ENCODE measurements at places on chromosomes 13 and 19.

- no peak for DNase-seq
These were observed 22.5 kb upstream of the ALOX5AP start for GRCh38 chr13:30712536-30713532.

DNA sequence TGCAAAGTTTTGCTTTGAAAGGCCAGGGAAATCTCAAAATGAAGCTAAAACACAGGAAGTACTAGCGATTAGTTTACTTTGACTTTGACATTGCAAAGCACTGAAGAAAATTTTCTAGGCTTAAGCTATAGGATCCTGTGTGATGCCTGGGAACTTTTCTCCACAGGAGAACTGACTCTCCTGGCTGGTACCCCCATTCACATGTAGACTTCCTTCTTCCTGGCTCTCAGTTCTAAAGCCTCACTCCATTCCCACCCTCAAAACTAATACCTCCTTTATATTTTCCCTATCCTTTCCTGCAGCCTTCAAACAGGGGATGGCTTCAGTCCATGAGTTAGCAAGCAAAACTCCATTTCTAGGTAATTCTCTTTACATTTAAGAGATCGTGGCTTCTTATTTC is 189.5 kb downstream of the SLITRK1 start:
- DNase-seq, result no peak

GRCh38 chr13:102901615-102902305 is 55.9 kb downstream of the ERCC5 start:
- no peak for DNase-seq

DNA sequence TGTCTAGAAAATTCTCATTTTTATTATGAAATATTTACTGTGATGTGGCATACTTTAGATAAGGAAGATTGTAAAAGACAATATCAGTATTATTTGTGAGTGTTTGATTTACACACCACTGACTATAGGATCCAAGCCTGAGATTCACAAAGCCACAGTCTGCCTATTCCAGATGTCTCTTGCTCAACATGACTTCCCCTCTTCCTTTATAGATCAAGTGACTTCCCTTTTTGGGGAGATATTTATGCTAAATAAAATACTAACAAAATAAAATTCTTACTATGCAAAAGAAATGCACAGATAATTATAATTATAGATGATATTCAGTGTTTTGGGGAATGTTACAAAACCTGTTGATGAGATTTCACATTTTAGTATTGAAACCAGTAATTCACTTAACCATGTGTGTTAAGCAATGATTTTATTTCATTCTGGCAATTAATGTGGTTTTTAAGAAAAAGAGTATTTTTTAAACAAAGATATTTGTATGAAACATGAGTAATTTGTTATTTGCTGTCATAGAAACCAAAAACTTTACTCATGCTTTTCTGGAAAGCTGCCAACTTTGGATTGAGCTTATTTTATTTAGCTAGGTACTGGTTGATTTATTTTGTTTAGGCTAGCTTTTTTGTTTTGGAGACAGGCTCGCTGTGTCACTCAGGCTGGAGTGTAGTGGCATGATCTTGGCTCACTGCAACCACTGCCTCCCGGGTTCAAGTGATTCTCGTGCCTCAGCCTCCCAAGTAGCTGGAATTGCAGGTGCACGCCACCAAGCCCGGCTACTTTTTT is 13.7 kb upstream of the GPR183 start:
- DNase-seq, result peak; percentile 43

DNA sequence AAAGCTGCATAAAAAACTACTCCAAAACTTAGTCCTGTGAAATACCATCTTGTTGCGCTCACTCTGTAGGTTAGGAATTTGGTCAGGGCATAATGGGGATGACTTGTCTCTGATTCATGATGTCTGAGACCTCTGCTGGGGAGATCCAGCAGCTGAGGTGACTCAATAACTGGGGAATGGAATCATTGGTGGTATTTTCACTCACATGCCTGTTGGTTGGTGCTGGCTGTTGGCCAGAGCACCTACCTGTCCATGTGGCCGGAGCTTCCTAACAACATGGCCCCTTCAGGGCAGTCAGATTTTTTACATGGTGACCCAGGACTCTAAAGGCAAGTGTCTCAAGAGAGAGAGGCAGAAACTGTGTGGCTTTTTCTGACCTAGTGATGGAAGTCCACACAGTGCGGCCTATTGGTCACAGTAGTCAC is 7.4 kb upstream of the ESD start:
- DNase-seq, result no peak

- no peak for DNase-seq
These were observed 11.3 kb upstream of the RNASEH2B start for GRCh38 chr13:50898338-50898737.

DNA sequence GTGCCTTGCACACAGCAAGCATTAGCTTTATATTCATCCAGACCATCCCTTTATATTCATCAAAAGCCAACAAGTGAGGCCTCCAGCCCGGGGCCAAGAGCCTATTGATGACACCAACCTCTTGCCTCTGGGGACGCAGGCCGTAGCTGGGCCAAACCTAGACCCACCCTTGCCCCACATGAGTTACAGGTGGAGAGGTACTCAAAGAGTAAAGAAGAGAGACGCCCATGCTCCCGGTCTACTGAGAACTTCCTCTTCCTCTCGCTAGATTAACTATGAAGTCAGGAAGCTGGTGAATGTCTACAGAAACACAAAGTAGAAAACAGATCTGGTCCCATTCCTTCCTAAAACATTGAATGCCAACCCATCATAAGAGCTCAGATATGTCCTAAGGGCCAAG is 3.8 kb upstream of the MLNR start:
- no peak for DNase-seq

GRCh38 chr13:75132701-75133695 is 349.0 kb downstream of the TBC1D4 start:
- no peak for DNase-seq

- DNase-seq, result no peak
These were observed 6.9 kb downstream of the TBXA2R start for GRCh38 chr19:3599776-3600187.

DNA sequence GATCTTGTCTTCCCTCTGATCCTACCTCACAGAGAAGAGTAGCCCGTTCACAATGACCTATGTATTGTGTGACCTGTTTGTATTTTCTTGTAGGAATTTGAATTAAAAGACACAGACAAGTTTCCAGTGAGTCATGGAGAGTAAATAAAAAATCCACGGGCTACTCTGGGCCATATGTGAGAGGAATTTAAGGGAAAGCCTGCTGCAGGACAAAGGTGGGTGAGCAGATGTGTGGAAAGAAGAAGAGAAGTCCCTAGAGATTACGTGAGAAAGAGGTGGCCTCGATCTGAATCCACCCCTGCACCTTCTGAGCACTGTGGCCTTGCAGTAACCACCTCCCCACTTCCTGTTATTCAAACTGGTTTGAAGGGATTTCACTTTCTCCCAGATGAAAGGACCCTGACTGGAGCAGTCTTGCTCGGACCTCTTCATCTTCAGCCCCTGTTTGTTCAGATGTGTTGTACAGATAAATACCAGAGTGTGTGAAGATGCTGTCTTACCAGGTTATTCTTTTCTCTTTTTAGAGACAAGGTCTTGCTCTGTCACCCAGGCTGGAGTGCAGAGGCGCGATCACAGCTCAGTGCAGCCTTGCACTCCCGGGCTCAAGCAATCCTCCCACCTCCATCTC is 205.4 kb downstream of the PDS5B start:
- no peak for DNase-seq

GRCh38 chr19:1094978-1095701 is at the start of gene POLR2E:
Gene POLR2E, minus strand, starts transcription at chr19:1095375. Its CDS starts 60 bp downstream, at chr19:1095315.
- DNase-seq, result peak; percentile 99

GRCh38 chr13:94731028-94731427 is 18.7 kb upstream of the SOX21 start:
- no peak for DNase-seq

GRCh38 chr19:44476559-44477408 is 23.5 kb downstream of the ZNF180 start:
- no peak for DNase-seq

DNA sequence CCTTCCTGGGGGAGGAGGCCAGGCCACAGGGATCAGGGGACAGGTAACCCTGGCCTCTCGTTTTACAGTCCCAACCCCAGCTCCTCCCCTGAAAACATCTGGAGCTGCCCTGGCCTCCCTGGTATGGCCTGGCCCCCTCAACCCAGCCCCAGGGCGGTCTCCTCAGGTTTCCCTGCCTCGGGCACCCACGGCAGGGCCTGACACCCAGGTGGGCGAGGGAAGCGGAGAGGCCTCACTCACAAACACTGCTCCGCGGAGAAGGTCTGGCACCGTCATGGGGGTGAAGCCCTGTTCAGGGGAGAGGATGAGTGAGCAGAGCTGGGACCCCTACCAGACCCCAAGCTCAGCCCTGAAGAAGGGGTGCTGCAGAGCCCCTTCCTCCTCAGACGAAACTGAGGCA is 6.5 kb upstream of the CCER2 start:
- no peak for DNase-seq

- no peak for DNase-seq
These were observed 15.6 kb upstream of the FBXO17 start for GRCh38 chr19:38990949-38991697.

GRCh38 chr19:6608940-6609339 is 18.0 kb upstream of the CD70 start:
- DNase-seq, result no peak

DNA sequence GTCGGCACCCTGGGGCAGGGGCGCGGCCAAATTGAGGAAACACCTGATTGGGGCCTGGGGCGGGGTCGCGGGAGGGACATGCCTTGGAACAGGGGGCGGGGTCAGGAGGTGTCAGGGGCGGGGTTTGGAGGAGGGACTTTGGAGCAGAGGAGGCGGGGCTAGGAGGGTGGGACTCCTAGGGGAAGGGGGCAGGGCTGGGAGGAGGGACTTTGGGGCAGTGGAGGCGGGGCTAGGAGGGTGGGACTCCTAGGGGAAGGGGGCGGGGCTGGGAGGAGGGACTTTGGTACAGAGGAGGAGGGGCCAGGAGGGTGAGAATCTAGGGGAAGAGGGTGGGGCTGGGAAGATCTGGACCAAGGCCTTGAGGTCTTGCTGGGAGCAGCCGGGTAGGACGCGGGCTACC is 21.9 kb downstream of the GRIN2D start:
- DNase-seq, result peak; percentile 55

DNA sequence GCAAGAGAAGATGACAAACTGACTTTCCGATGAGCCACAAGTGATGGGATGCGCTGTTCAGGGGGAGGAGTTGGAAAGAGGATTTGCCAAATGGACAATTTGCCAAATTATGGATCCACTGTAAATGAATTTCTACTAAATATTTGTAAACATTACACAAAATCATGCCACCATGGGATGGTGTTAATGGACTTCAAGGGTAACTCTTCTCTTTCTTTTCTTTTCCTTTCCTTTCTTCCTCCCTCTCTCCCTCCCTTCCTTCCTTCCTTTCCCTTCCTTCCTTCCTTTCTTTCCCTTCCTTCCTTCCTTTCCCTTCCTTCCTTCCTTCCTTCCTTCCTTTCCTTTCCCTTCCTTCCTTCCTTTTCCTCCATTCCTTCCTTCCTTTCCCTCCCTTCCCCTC is 76.0 kb upstream of the PEG3 start:
- no peak for DNase-seq

DNA sequence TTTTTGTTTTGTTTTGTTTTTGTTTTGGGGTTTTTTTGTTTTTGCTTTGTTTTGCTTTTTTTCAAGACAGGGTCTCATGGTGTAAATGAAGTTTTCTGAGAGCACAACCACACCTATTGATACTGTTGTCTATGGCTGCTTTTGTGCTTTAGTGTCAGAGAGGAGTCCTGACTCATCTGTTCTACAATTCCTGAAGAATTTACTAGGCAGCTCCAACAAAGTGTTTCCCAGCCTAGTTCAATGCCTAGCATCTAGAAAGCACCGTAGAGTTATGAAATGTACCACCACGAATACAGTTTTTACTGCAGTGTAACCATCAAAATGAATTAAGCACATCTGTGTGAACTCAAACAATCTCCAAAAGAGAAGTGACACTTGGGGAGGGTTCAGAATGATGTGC is 21.2 kb downstream of the SAFB start:
- DNase-seq, result no peak

DNA sequence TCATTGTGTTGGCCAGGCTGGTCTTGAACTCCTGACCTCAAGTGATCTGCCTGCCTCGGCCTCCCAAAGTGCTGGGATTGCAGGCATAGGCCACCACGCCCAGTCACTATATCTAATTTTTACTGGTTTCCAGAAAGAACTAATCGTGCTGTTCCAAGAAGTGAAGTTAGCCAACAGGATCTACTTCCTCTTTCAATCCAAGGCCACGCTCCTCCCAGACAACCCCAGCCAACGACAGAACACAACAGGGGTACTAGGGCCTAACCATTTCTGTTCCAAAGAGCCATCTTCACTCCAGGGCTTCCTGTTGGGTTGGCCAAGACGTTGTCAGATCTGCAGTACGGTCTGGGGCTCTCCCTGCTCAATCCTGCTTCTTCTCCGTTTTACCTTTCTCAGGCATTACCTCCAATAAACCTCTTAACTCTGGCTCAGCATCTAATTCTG is 7.0 kb upstream of the LSM14A start:
- no peak for DNase-seq

GRCh38 chr13:104875038-104875754 is 1660.3 kb downstream of the EFNB2 start:
- no peak for DNase-seq

DNA sequence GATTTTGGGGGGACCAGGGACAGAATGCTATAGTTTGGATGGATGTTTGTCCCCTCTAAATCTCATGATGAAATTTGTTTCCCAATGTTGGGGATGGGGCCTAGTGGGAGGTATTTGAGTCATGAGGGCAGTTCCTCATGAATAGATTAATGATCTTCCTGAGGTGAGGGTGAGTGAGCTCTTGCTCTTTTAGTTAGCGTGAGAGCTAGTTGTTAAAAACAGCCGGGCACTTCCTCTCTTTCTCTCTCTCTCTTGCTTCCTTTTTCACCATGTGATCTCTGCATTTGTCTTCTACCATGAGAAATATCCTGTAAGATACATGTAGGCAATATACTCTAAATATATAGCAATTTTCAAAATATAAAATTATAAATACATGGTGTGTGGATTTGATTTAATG is 290.8 kb upstream of the PCDH9 start:
- no peak for DNase-seq

DNA sequence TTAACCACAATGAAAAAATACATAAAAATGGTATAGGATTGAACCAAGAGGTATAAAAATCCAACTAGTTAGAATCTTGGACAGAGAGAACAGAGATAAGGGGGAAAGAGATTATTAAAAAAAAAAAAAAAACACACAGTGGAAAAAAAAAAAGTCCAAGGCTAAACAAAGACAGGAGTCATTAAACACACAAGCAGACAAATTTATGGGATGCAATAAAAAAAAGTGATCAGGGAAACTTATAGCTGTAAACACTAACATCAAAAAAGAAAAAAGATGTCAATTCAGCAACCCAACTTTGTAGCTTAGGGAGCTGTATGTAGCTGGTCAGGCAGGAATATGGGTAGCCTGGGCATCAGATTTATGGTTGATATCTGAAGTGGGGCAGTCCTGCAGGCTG is 129.0 kb downstream of the DNAJC3 start:
- no peak for DNase-seq
